Prostate gland (tissue), 2 donors: ENCODE measurements at places on chromosomes 6 and 20. TPM values are rescaled to one million over a fixed set of nuclear protein-coding genes. Genes with fewer than 3 reads are reported as not detected.

DNA sequence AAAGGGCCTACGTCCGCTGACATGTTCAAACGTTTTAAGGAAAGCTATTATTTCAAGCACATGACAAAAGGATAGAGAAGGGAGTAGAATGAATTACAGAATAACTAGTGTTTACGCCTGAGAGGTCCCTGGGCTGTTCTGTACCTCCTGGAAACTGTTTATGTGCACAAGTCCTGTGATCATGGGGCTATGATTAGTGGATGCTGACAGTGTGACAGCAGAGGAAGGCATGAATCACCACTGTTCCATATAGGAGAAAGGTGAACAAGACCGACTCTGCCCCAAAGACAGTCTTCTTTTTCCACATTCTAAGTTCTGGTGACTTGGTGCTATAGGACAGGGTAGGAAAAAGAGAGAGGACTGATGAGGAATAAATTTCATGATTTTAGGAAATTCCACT, 249.2 kb upstream of the PRDM1 start:
- H3K36me3 ChIP-seq: no peaks in the 10 kb centered on the region
- H3K27me3 ChIP-seq: no peaks in the 10 kb centered on the region
- H3K27ac ChIP-seq: no peak overlapping the region
- no peak for DNase-seq
- no peaks in the 10 kb centered on the region for H3K4me1 ChIP-seq

DNA sequence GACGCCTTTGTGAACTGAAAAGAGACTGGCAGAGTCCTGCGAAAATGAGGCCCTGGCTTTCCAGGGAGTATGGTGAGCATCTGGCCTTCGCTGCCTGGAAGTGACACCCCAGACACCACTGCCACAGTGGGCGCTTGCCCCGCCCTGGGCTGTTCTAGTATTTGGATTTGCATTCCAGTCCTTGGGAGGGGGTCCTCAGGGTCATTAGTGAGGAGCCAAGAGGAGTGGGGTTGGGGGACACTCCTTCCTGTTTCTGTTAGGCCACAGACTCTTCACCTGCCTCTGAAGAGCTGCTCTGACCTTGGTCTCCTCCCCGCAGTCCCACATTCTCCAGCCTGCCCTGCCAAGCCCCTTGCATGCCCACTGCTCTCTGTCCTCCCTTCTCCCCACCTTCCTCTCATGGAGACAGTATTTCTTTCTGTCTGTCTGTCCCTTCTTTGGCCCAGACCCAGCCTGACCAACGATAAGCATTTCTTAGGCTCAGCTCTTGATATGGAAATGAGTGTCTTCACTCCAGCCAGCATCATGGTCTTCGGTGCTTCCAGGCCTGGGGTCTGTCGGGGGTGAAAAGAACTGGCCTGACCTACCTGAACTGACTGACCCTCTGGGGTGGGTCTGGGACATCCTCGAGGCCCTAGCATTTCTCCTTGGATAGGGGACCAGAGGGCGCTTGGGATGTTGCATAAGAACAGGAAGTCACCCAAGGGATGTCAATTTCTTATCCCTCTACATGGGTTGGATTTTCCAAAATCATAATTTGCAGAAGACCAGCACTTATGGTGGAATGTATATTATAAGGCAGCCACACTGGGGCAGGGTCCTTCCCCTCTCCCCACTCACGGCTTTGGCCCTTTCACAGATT, 19.4 kb downstream of the SLC9A8 start:
- H3K27me3 ChIP-seq: no peaks in the 10 kb centered on the region
- DNase-seq: no peak
- no peak overlapping the region for H3K4me3 ChIP-seq
- H3K27ac ChIP-seq: peak overlapping the region; percentile 76
- peaks cover 16% of the 10 kb centered on the region for H3K4me1 ChIP-seq

DNA sequence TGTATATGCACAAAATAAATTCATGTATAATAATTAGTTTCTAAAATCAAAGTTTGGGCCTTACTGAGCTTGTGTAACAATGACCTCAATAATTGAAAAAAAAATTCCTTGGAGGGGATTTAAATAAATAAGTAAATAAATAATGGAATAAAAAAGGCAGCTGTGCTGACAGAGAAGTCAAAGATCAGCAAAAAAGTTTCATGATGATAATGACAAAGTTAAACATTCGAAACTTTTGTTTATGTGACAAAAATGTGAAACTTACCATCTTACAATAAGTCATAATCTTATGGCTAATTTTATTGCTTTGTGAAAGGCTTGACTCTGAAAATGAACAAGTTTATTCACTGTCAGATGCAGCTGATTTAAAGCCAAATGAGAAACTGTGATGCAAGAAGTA, 3.1 kb upstream of the TTK start:
- no peak for DNase-seq
- H3K36me3 ChIP-seq: no peaks in the 10 kb centered on the region
- no peaks in the 10 kb centered on the region for H3K27me3 ChIP-seq

GRCh38 chr20:50758469-50758868, 27.1 kb downstream of the PARD6B start:
- no peak overlapping the region for H3K27ac ChIP-seq
- H3K4me3 ChIP-seq: no peak overlapping the region
- no peaks in the 10 kb centered on the region for H3K4me1 ChIP-seq
- no peaks in the 10 kb centered on the region for H3K27me3 ChIP-seq

GRCh38 chr6:124438546-124439065, 523.6 kb upstream of the RNF217 start:
- H3K27ac ChIP-seq: no peak overlapping the region
- no peaks in the 10 kb centered on the region for H3K36me3 ChIP-seq
- H3K27me3 ChIP-seq: no peaks in the 10 kb centered on the region

GRCh38 chr6:106270414-106270813, 55.1 kb downstream of the ATG5 start:
- no peaks in the 10 kb centered on the region for H3K27me3 ChIP-seq
- H3K36me3 ChIP-seq: no peaks in the 10 kb centered on the region
- no peaks in the 10 kb centered on the region for H3K4me1 ChIP-seq
- H3K27ac ChIP-seq: no peak overlapping the region
- no peak for DNase-seq
- H3K4me3 ChIP-seq: no peak overlapping the region

DNA sequence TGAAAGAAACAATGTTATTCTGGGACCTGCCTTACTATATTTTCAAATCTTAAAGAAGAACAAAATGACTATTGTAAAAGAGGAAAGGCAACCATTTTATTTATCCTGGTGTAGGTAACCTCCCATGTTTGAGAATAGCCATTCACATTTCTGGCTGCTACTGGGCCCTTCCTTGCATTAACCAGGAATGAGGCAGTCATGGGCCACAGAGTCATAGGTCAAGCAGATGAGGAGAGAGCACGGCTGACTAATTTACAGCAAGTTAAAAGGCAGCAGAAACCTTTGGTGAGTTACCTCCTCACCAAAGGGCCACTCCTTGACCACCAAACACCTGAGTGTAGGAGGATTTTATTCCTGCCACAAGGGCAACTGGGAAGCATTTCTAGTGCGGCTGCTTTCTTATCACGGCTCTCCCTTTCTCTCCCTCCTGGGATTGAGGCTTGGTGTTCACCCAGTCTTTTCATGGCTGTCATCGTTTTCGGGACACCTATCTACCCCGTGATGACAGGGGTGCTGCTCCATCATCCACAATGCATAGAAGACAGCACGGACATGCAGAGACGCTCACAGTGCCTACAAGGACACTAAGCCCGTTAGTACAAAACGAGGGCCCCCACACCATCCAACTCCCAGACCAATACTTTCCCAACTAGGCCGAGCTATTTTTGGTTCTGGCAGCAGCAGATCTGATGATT, 4.4 kb upstream of the LAMA4 start:
- no peak for DNase-seq
- H3K4me3 ChIP-seq: no peak overlapping the region
- H3K27ac ChIP-seq: no peak overlapping the region
- no peaks in the 10 kb centered on the region for H3K36me3 ChIP-seq
- no peaks in the 10 kb centered on the region for H3K4me1 ChIP-seq

GRCh38 chr20:41649489-41649888, 31.3 kb upstream of the CHD6 start:
- H3K27ac ChIP-seq: peak overlapping the region; percentile 68
- H3K4me1 ChIP-seq: peaks cover 6% of the 10 kb centered on the region
- no peak overlapping the region for H3K4me3 ChIP-seq
- no peaks in the 10 kb centered on the region for H3K27me3 ChIP-seq
- DNase-seq: peak; percentile 19

- no peaks in the 10 kb centered on the region for H3K36me3 ChIP-seq
- H3K4me3 ChIP-seq: no peak overlapping the region
- H3K4me1 ChIP-seq: no peaks in the 10 kb centered on the region
- peak; percentile 25 for DNase-seq
Measured at GRCh38 chr6:21914121-21914973, 320.8 kb downstream of the SOX4 start.

DNA sequence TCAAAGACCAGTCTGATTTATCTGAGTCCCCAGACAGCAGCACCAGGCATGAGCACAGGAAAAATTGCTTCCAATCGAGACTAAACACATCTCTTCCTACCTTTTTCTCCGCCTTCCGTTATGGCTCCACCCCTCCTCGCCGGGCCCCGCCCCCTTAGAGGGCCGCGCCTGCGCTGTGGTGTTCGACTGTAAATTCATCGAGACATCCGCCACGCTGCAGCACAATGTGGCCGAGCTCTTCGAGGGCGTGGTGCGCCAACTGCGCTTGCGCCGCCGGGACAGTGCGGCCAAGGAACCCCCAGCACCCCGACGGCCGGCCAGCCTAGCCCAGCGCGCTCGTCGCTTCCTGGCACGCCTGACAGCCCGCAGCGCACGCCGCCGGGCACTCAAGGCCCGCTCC, 8.9 kb downstream of the REM1 start:
- H3K4me3 ChIP-seq: no peak overlapping the region
- H3K36me3 ChIP-seq: no peaks in the 10 kb centered on the region
- no peaks in the 10 kb centered on the region for H3K4me1 ChIP-seq
- no peak for DNase-seq
- H3K27me3 ChIP-seq: peaks cover 3% of the 10 kb centered on the region

- no peaks in the 10 kb centered on the region for H3K36me3 ChIP-seq
- no peak for DNase-seq
- peak overlapping the region; percentile 99 for H3K27ac ChIP-seq
- H3K27me3 ChIP-seq: no peaks in the 10 kb centered on the region
- peaks cover 24% of the 10 kb centered on the region for H3K4me1 ChIP-seq
Measured at GRCh38 chr6:158816329-158816728, 2.8 kb downstream of the EZR start.

Gene SLC12A5
- 3.6 TPM for total RNA-seq

Gene PHACTR3
- total RNA-seq: not detected
